Esophagus squamous epithelium (tissue), 5 donors: ENCODE measurements at places on chromosomes 7 and 10.

DNA sequence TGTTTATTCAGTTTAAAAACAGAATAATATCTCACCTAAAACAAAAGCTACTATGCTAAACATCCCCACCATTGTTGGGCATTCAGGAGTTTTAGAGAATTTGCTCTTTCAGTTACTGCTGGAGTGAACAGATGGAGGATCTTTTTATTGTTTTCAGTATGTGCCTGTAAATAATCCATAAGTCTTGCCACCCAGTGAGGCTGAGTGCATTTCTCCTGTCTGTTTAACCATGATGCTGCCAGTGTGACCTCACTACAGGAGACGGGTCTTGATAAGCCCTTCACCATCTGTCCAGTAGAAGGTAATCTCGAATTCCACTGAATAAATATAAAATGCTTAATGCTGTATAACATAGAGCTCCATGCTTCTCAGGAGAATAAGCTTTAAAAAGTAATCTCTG is 430.9 kb downstream of the POM121L12 start:
- DNase-seq: no peak

DNA sequence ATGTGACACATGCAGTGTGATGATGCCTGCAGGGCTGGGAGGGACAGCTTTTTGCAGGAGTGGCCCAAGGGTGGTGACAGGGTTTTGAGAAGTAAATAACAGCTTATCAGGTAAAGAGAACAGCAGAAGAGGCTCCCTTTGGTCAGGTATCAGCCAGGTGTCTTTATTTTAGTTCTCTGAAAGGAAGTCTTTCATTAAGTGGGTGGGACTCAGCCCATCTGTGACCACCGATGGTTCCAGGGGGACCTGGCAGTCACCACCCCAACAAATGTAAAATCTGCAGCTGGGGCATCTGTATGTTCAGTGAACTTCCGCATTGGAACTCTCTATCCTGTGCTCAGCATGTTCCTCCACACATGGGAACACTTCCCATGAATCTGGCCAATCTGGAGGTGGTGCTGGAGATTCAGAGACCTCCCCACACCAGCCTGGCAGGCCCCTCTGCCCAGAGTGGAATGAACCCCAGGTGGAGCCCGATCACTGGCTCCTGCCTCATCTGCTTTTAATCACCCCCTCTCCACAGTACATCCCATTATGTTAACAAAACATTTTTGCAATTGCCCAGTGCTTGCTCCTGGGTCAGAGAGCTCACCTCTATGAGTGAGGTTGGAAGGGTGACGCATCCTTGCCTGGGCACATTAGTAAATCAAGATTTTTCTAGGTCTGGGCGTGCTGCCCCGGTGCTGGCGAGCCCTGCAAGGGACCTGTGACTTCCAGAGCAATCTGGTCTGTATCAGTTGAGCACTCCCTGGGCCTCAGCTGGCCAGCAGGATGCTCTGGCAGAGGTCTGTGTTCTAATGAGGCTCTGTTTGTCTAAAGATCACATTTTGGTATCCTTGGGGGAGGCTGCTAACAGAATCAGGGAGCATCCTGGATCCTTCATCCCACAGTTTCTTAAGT is 140.4 kb upstream of the GDF10 start:
- no peak for DNase-seq

GRCh38 chr10:112913661-112914287 is 36.3 kb upstream of the TCF7L2 start:
- DNase-seq: no peak

- no peak for DNase-seq
These were observed 89.8 kb downstream of the TMEM130 start for GRCh38 chr7:98779800-98780587.

GRCh38 chr7:140581411-140581810 is 59.2 kb downstream of the DENND2A start:
- no peak for DNase-seq

DNA sequence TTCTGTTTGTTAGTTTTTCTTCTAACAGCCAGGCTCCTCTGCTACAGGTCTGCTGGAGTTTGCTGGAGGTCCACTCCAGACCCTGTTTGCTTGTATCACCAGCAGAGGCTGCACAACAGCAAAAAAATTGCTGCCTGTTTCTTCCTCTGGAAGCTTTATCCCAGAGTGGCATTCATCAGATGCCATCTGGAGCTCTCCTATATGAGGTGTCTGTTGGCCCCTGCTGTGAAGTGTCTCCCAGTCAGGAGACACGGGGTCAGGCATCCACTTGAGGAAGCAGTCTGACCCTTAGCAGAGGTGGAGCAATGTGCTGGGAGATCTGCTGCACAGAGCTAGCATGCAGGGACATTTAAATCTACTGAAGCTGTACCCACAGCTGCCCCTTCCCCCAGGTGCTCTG is 26.7 kb upstream of the CROT start:
- no peak for DNase-seq

- DNase-seq: no peak
These were observed 71.9 kb downstream of the NT5C2 start for GRCh38 chr10:103120977-103121735.

DNA sequence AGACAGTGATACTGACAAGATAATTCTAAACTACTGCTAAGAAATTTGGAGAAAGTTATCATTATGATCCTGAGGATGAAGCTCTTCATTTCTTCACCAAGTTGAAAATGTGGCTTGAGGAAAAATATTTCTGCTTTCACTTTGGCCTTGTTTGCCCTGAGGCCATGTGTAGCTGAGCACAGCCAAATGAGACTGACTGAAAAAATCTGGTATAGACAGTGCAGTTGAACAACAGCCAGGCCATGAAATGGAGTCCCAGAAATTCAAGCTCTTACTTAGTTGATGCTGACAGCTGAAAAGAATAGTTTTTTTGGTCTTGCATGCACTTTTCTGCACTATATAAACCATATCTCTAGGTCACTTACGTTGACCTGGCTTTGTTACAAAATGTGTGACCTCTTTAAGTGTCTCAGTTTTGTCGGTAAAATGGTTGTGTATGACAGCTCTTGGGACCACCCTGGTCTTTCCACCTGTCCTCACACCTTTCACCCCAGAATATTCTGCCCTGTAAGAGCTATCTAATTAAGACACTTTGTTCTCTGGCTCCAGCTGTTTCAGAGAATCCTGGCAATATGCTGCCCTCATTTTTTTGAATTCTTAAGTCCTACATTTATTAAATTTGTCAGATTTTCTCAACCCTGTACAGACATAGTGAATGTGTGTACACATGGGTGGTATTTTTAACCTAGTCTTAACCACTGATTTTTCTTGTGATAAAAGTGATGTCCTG is 91.3 kb downstream of the CD36 start:
- no peak for DNase-seq

- no peak for DNase-seq
These were observed 40.4 kb downstream of the CALML3 start for GRCh38 chr10:5565205-5565545.

- DNase-seq: no peak
These were observed 58.2 kb downstream of the ENTPD1 start for GRCh38 chr10:95814011-95814727.

DNA sequence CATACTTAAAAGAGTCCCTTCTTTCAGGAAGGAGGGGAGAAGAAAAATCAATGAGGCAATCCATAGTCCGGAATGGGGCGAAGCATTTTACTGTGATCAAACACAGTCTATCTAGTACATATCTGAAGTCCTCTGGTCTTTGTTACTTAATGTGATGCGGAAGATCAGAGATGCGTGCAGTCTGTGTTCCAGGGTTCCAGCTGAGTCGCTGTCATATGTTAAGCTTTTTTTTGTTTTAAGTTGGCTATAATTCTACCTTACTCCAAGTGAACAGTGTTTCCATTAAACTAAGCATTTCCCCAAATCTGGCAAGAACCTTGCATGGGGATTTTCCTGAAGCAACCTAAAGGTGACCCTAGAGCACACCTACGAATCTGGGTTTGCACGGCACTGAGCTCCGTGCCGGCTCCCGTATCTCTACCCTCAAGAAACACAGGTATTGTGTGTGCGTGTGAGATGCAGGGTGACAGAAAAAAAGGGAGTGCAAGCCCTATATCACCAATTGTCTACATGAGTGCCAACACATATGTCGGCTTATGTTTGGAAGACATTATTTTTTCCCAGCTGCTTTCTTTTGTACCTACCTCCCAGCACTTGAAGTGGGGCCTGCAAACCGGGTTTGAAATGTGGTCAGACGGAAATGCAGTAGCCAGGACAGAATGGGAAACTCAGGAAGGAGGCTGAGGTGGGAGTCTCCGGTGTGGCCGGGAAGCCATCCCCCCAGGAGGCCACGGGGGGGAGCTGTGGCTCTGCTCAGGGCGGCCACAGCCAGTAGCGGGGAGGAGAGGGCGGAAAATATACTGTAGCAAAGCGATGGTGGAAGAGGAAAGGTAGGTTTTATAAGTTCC is 435.8 kb upstream of the MGMT start:
- no peak for DNase-seq

GRCh38 chr10:119315128-119316001 is 108.0 kb downstream of the GRK5 start:
- DNase-seq: no peak

DNA sequence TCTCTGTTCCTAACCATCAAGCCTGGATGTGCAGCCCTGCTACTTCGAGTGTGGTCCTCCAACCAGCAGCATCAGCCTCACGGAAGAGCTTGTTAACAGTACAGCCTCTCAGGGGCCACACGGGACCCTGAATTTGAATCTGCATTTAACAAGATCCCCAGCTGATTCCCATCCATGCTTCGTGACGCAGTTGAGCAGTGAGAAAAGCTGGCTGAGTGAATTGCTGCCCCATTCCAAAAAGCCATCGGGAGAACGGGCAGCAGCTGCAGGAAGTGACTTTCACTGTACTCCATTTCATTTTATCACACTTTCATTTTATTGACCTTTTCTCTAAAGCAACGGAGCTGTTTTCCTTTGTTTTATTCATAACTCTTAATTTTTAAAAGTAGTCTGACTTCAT is 22.5 kb downstream of the FAM171A1 start:
- DNase-seq: no peak

DNA sequence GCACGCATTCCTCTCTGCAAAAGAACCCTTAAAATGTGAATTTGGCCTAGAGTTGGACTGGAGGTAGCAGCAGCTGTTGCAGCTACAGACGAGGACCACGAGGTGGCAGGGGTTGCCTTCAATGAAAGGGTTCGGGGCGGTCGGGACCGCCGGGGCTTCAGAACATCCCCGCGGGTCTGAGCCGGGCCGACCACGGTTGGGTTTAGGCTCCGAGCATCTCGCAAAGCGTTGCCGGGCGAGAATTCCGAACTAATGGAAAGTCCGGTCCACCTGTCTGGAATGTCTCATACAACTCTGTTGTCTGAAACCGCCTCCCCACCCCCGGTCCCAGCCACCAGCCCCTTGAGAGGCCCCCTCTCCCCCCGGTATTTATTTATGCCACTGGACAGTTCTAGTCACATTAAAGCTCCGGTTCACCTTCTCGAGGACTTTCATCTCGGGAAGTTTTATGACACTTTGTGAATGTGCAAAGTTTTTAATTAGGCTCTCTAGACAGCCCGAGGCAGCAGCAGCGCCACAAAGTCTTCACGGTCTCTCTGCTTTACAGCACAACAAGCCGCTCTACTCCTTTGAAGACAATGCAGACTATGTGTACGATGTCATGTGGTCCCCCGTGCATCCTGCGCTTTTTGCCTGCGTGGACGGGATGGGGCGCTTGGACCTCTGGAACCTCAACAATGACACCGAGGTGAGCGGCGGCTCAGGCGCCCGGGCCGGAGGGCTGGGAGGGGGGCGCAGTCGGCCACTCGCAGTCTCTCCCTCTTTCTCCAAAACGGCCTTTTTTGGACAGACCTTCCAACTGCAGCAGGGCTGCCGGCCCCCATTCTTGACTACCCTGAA is 246.2 kb downstream of the SLC25A13 start:
- DNase-seq: no peak

GRCh38 chr7:122974229-122974628 is 21.3 kb downstream of the TAS2R16 start:
- DNase-seq: no peak

DNA sequence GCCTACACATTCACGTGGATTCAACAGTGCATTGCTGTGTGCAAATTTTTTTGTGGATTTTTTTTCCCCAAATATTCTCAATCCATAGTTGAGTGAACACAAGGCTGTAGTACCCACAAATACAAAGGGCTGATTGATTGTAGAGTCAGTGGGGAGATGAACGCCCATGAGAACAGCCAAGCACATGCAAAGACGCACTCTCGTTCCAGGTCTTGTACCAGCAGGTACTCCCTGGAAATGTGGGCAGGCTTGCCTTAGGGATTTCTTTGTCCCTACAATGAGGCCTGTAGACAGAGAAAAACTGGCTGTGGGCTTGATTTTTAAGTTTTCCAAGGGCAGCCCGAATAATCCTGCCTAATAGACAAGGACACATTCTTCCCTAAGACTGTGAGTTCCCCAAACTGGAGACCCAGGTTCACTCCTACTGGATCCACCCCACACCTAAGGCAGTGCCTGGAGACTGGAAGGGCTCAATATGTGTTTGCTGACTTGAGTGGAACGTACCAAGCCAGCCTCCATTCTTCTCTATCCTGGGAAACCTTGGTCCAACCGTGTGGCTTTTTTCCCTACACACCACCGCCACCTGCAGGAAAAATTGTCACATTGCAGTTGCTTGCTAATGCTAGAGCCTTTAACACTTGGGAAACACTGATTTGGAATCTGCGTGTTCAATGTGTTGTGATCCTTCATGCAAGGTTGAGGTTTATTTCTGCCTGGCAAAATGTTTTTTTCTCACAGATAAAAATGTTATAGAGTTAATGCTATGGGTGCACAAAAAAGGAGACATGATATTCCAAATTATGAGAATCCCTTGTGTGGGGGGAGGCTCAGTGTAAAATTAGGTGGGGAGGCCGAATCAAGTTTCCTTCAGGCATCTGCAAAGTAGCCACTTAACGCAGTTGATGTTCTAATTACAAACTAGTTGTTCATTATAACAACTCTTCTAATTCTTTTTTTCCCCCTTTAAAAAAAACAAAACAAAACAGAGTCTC is 49.3 kb downstream of the PPP1R17 start:
- no peak for DNase-seq

- no peak for DNase-seq
These were observed 57.1 kb downstream of the BPGM start for GRCh38 chr7:134703782-134704181.
